ENCODE measurements at places on chromosomes 5 and 9. TPM values are rescaled to one million over a fixed set of nuclear protein-coding genes. Genes with fewer than 3 reads are reported as not detected.

The ASPN gene
- polyA plus RNA-seq = 5.0 TPM

The SUSD3 gene
- polyA plus RNA-seq = 172 TPM

The C9orf50 gene
- polyA plus RNA-seq = 14.6 TPM

The REEP2 gene
- 13.5 TPM for polyA plus RNA-seq

The MPDZ gene
- 25.4 TPM for polyA plus RNA-seq

The AGTPBP1 gene
- polyA plus RNA-seq = 26.3 TPM

The ACTBL2 gene
- 0.15 TPM for polyA plus RNA-seq

The PTGDS gene
- polyA plus RNA-seq = 4,976 TPM

The DIRAS2 gene
- polyA plus RNA-seq = 0.29 TPM

The CARTPT gene
- 35.8 TPM for polyA plus RNA-seq

The C5 gene
- polyA plus RNA-seq = 3.2 TPM

The ADCY2 gene
- polyA plus RNA-seq = 10.5 TPM

The IFNA2 gene
- polyA plus RNA-seq = not detected

The CDX1 gene
- 3.4 TPM for polyA plus RNA-seq

The LHX3 gene
- not detected for polyA plus RNA-seq

The PCDHGC4 gene
- 0.57 TPM for polyA plus RNA-seq

GRCh38 chr5:126062398-126063221, 360.6 kb upstream of the GRAMD2B start:
- no peak for DNase-seq

DNA sequence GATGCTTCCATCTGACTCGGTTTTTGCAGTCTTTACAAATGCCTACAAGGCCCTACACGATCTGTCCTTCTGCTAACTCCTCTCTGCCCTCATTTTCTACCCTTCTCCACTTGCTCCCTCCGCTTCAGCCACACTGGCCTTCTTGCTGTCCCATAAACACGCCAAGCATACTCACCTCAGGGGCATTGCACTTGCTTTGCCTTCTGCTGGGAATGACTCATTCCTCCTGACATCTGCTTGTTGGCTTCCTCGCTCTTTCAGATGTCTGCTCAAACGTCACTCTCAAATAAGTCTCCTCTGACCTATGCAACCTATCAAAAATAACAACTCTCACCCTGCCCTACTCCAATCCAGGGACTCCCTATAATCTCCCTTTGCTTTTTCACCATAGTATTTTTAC, 28.2 kb downstream of the CDC25C start:
- DNase-seq = no peak

- no peak for DNase-seq
Observed at GRCh38 chr5:135842737-135843136, 8.3 kb downstream of the SLC25A48 start.

GRCh38 chr5:178602752-178603151, 12.6 kb upstream of the COL23A1 start:
- no peak for DNase-seq

DNA sequence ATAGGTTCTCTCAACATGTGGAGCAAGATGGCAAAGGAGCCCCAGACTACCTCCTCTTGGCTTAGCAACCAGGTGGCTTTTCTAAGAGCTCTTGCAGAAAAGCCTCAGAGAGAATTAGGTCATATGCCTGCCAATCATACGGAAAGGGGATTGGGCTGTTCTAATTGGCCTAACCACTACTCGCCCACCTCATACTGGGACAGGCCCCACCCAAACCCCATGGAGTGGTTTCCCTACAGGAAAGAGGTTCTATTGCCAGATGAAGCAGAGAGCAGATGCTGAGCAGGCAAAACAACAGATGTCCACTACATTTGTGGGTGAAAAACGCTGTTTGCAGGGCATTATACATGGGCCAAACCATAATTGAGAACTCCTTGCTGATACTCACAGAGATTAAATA, 29.0 kb downstream of the ABLIM3 start:
- no peak for DNase-seq

- no peak for DNase-seq
Observed at GRCh38 chr9:131367450-131367849, 26.4 kb upstream of the PRRC2B start.

GRCh38 chr5:14909369-14909768, 37.8 kb upstream of the ANKH start:
- DNase-seq = no peak

DNA sequence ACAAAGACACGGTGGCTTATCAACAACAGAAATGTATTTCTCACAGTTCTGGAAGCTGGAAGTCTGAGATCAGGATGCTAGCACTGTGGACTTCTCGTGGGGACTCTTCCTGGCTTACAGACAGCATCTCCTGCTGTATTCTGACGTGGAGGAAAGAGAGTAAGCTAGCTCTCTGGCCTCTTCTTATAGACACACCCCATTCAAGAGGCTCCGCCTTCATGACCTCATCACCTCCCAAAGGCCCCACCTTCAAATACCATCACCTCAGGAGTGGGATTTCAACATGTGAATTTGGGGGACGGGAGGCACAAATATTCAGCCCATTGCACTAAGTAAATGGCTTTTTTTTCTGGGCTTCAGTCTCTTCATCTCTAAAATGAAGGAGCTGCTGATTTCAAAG, 27.6 kb downstream of the KCNMB1 start:
- no peak for DNase-seq

DNA sequence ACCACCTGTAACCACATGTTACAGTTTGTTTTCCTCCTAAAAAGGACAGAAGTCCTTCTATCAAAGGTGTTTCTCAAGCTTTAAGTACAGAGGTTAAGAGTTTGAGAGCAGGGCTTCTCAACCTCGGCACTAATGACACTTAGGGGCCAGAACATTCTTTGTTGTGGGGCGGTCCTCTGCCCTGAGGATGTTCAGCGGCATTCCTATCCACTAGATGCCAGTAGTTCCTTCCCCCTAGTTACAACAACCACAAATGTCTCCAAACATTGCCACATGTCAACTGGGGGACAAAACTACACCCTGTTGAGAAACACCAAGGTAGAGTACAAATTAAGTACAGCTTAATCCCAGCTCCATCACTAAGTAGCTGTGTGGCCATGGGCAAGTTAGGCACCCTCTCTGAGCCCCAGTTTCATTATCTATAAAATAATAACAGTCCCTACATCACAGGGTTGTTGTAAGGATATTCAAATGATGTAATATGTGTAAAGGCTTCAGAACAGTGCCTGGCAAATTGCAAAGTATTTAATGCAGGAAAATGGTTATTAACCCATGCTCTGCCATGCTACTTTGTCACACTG, 44.6 kb downstream of the PIP5K1B start:
- no peak for DNase-seq

- DNase-seq = no peak
Observed at GRCh38 chr9:81363916-81364480, 325.3 kb downstream of the TLE1 start.

- no peak for DNase-seq
Observed at GRCh38 chr5:161274951-161275350, 271.6 kb downstream of the GABRB2 start.

DNA sequence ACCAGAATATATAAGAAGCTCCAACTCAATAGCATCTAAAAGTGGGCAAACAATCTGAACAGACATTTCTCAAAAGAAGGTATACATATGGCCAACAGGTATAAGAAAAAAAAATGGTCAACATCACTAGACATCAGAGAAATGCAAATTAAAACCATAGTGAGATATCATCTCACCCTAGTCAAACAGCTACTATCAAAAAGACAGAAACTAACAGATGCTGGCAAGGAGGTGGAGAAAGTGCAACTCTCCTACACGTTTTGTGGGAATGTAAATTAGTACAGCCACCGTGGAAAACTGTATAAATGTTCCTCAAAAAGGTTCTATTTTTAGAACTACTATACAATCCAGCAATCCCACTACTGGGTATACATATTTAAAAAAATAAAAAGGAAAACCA, 199.9 kb upstream of the SMC2 start:
- DNase-seq = no peak

DNA sequence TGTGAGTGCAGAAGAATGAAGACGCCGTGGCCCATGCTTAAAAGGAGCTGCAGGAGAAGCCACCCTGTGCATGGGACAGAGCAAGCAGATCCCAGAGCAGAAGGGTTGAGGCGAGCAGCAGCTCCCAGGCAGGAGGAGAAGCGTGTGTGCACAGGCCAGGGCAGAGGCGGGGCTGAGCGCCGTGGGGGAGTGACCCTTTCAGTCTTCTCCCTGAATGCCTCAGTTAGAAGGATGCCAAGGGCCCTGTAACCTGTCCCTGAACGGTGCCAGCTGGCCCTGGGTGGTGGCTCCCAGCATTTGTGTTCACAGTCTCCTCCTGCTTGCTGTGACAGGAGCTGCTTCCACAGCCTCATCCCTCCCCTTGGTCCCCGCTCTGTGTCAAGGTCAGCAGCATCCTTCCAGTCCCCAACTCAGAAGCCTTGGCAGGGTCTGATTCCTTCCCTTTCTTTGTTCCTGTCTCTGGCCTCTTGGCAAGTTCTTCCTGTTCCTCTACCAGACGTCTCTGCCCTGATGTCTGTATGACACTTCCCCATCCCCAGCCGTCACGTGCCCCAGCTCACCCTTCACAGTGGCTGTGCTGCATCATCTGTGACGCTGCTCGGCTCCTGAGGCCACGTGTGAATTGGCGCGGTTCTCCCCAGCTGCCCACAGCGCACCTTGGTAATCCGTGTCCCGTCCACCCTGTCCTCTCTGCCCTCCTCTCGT, 5.2 kb downstream of the EXOC3 start:
- peak; percentile 79 for DNase-seq

- no peak for DNase-seq
Observed at GRCh38 chr5:116896001-116896400, 321.4 kb upstream of the SEMA6A start.

DNA sequence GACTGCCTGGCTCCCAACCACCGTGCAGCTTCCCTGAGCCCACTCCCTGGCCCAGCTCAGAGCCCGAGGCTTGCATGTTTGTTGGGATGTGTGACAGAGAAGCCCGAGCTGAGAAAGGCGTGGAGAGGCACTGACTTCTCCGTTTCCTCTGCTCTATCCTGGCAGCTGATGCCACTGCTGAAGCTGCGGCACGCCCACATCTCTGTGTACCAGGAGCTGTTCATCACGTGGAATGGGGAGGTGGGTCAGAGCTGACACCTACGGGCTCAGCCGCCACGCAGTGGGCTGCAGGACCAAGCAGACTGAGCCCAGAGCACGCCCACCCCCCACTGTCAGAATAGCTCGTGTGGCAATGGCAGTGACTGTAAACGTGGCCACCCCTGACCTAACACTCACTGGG, 9.3 kb downstream of the STKLD1 start:
- no peak for DNase-seq

GRCh38 chr5:9784231-9784630, 154.1 kb upstream of the TAS2R1 start:
- DNase-seq = no peak

- no peak for DNase-seq
Observed at GRCh38 chr5:97531549-97531948, 348.5 kb upstream of the RIOK2 start.

- peak; percentile 54 for DNase-seq
Observed at GRCh38 chr5:35199886-35200285, 30.4 kb downstream of the PRLR start.

GRCh38 chr9:115759426-115759825, 394.2 kb upstream of the PAPPA start:
- no peak for DNase-seq

GRCh38 chr5:1763548-1763911, 36.1 kb downstream of the MRPL36 start:
- DNase-seq = peak; percentile 48

- peak; percentile 95 for DNase-seq
Observed at GRCh38 chr5:140240987-140241706, 61.8 kb downstream of the PFDN1 start.

DNA sequence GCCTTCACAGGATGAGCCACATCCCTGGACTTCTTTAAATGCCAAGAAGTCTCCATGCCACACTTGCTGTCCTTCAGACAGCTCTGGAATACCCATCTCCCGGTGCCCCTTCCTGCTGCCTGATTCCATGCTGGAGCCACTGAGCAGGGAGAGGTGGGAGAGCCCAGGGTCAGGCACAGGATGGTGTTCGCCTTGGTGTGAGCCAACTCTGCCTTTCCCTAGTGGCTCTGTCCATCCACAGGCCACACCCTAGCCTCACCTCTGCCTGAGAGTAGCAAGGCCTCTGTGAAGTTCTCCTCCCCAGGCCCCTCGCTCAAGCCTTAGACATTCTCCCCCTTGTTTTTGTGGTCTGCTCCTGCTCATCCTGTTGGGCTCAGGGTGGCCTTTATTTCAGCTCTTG, 54.2 kb upstream of the ANGPTL2 start:
- DNase-seq = peak; percentile 7

Measured in testis (tissue), 5 donors.